ENCODE measurements at places on chromosomes 1 and 21. TPM values are rescaled to one million over a fixed set of nuclear protein-coding genes. Genes with fewer than 3 reads are reported as not detected.

GRCh38 chr1:119116725-119117124 is 23.7 kb downstream of the WARS2 start:
- no peak for DNase-seq

The A3GALT2 gene
- polyA plus RNA-seq: not detected

The NTRK1 gene
- 22.6 TPM for polyA plus RNA-seq

The OXCT2 gene
- 0.42 TPM for polyA plus RNA-seq

DNA sequence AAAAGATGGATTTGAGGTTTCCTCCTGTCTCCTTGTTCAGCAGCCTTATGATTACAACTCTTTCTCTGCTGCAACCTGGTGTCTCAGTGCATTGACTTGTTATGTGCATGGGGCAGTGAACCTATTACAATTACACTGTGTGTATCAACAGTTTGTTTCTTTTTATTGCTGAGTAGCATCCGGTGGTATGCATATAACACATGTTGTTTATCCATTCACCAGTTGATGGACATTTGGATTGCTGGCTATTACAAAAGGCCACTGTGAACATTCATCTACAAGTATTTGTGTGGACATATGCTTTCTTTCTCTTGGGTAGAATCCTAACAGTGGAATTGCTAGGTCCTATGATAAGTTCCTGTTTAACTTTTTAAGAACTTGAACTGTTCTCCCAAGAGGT is 65.9 kb downstream of the FMO4 start:
- DNase-seq: no peak

The PTP4A2 gene
- 56.2 TPM for polyA plus RNA-seq

DNA sequence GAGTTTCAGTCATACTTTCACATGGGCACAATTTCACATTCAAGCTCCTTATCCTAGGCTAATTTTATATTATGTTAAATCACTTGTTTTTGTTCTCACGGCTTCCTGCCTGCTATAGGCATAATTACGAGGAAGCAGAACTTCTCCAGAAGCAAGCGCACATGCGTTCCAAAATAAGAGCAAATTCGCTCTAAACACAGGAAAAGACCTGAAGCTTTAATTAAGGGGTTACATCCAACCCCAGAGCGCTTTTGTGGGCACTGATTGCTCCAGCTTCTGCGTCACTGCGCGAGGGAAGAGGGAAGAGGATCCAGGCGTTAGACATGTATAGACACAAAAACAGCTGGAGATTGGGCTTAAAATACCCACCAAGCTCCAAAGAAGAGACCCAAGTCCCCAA is at the start of gene CORT:
Gene CORT, plus strand, starts transcription at position 281 of the 400 bp plus-strand sequence. CDS start 193 bp downstream, outside the sequence.
- DNase-seq: no peak

DNA sequence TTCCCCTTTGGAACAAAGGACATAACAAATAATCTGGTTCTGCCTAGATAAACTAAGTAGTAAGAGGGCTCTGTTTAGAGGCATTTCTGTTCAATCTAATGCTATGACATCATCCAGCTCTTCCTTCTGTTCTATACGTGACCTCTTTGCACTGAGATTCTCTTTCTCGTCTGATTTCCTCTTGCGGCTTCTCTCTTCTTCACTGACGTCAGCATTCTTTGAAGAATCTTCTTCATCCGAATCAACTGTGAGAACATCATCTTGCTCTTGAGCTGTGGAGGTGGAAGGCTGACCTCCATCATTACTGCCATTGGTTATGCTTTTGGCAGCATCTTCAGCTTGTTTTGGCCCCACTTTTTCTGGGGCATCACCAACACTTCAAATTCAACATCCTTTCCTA is 130.4 kb downstream of the HS2ST1 start:
- DNase-seq: no peak

- no peak for DNase-seq
Observed at GRCh38 chr1:163439471-163439870, 117.7 kb downstream of the NUF2 start.

DNA sequence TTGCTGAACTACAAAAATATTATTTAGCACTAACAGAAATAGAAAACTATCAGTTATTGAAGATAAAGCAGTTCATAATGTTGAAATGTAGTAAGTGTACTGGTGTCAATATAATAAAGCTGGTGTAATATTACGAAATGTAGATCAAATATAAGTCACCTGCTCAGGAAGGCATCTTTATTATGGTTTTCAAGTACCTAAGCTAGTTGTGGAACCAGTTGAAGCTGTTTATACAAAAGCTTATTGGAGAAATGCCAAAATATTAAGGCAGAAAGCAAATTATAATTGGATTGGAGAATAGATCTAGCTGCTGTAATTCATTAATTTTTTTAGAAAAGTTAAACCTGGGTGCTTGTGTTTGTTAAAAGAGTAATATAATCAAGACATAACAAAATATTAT is 6.2 kb upstream of the MARK1 start:
- DNase-seq: no peak

The KCNJ9 gene
- polyA plus RNA-seq: 0.24 TPM

DNA sequence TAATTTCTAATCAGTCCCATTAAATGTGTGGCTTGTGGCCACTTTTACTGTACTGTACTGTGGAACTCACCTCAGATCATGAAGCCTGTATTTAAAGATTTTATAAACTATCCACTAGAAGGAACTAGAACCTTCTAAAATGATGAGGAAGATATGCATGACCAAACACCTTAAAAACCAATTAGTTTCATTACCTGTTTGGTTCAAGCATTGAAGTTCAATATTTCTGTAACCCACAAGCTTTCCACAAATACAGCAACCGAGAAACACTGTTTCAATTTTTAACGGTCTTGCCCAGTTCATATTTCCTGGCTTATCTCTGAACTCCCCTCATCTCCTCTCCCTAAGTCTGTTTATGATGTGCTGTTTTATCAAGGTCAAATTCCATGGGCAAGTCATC is 264.3 kb upstream of the PLD5 start:
- no peak for DNase-seq

DNA sequence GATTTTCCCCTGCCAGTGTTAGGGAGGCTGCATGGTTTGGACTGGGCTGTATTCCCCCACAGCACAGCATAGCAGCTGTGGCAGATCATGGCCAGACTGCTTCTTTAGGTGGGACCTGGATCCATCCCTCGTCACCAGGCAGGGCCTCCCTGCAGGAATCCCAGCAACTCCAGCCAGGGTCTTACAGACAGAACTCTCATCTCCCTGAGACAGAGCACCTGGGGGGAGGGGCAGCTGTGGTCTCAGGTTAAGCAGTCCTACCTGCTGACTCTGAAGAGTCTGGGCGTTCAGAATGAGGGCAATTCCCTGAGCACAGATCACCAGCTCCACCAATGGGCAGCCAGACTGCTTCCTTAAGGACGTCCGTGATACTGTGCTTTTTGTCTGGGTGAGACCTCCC is 47.9 kb upstream of the C1orf115 start:
- DNase-seq: no peak

Data from adrenal gland (tissue), 19 donors.